ENCODE measurements at places on chromosomes 16 and 17.

GRCh38 chr17:75475851-75476250 lies 19.4 kb downstream of the TMEM94 start:
- no peak for DNase-seq

- DNase-seq = no peak
Observed at GRCh38 chr16:64712026-64712425, 409.8 kb downstream of the CDH11 start.

DNA sequence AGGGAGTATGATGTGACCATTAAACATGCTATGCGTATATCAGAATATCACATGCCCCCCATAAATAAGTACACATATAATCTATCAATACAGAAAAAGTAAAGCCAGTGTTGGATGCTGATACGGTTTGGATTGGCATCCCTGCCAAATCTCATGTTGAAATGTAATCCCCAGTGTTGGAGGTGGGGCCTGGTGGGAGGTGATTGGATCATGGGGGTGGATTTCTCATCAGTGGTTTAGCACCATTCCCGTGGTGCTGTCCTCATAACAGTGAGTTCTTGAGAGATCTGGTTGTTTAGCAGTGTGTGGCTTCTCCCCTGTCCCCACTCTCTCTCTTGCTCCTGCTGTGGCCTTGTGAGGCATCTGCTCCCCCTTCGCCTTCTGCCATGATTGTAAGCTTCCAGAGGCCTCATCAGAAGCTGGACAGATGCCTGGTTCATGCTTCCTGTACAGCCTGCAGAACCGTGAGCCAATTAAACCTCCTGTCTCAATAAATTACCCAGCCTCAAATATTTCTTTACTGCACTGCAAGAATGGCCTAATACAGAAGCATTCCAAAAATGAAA lies 88.9 kb downstream of the AATF start:
- no peak for DNase-seq

DNA sequence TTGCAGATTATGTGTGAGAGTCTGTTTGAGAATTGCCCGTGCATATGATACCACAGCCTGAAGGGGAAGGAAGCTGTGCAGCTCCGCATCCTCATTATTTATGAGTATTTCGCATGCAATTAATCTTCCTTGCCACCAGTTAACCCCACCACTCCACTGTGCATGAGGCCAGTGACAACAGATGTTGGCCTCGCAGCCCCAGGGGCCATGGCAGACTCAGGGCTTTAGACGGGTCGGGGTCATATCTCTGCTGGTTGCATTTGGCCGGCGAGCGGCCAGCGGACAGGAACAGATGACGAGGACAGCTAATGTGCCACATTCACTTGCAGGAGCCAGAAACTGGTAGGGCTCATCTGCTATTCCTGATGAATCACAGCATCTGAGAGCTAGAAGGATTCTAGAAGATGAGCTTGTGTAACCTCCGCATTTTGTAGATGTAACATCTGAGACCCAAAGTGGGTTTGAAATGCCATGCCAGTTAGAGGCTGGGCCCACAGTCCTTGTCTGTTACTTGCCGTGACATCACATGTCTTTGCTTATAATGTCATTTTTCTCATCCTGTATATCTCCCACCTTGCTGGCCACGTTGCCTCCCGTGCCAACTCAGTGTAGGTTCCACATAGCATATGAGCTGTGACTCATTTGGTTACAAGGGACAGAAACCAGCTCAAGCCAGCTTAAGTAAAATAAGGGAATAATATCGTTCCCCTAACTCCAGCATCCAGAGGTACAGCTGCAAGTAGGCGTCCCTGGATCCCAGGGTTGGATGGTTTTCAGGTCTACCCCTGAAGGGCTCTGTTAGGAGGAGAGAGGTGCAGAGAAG lies 137.2 kb downstream of the SNX29 start:
- DNase-seq = no peak

- DNase-seq = no peak
Observed at GRCh38 chr16:81545470-81546250, 101.1 kb downstream of the CMIP start.

- no peak for DNase-seq
Observed at GRCh38 chr16:77059446-77059845, 131.5 kb upstream of the MON1B start.

- no peak for DNase-seq
Observed at GRCh38 chr16:82280867-82281266, 110.8 kb upstream of the MPHOSPH6 start.

- no peak for DNase-seq
Observed at GRCh38 chr17:60534010-60534555, 8.0 kb upstream of the APPBP2 start.
